ENCODE measurements at places on chromosomes 11 and 22.

GRCh38 chr11:60788401-60789125 is 3.4 kb downstream of the MS4A10 start:
- DNase-seq, result no peak

GRCh38 chr11:35114906-35115687 is 23.9 kb upstream of the CD44 start:
- DNase-seq, result peak; percentile 41

- DNase-seq, result no peak
Observed at GRCh38 chr11:96293109-96293508, 49.9 kb downstream of the MAML2 start.

DNA sequence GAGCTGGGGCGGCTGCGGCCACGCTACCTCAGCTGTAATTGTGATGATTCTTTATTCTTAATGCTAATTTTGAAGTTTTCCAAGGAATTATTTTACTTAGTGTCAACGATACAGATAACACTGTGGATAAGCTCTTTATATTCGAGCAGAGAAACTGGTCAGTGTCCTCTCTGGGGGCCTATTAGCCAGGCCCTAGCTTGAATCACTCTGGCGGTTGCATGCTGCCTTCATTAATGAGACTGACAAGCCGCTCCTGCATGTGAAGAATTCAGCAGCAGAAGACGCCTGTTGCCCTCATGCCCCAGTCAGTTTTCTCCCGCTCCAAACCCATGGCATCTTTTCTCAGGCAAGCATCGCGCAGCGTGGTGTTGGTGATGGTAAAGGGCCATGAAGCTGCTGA is 851.7 kb downstream of the OPCML start:
- DNase-seq, result no peak

- no peak for DNase-seq
Observed at GRCh38 chr11:104731890-104732289, 166.4 kb downstream of the CASP12 start.

GRCh38 chr11:130049328-130049771 is 20.3 kb upstream of the APLP2 start:
- DNase-seq, result no peak

GRCh38 chr11:3160252-3161031 is 4.7 kb downstream of the OSBPL5 start:
- peak; percentile 85 for DNase-seq

- peak; percentile 70 for DNase-seq
Observed at GRCh38 chr11:111541254-111542061, 938 bp downstream of the LAYN start.

DNA sequence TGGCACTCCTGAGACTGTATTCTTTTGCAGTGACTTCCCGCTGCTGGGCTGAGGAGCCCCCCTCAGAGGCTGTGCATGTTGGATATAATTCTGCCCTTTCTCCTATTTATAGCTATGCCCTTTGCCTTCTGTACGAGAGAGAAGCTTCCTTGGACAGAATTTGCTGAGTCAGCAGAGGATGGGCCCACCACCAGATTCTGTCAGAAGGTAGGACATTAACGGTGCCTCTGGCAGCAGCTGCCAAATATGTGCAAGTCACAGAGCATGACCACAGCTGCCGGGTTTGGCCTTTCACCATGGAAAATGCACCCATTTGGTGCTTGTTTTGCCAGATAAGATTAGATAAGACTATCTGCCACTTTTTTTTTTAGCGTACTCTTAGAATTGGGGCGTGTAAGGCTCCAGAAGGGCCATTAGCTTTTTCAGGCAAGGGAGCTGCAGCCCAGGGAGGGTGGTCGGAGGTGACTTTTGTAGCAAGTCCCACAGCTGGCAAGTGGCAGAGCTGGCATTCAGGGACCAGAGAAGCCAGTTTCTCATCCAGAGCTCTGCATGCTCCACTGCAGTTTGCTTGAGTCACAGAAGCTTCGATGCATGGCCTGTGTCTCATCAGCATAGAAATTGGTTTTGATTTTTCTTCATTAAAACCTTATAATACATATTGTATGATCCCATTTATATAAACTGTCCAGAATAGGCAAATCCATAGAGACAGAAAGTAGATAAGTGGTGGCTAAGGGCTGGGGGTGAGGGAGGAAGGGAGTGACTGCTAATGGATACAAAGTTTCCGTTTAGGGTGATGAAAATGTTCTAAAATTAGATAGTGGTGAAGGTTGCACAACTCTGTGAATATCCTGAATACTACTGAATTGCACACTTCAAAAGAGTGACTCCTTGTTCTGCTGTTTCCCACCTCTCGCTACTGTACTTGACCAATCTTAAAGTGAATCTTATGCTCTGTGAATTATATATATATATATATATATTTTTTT is 15.8 kb downstream of the UPB1 start:
- peak; percentile 35 for DNase-seq

- DNase-seq, result no peak
Observed at GRCh38 chr11:62143727-62144126, 19.9 kb downstream of the INCENP start.

DNA sequence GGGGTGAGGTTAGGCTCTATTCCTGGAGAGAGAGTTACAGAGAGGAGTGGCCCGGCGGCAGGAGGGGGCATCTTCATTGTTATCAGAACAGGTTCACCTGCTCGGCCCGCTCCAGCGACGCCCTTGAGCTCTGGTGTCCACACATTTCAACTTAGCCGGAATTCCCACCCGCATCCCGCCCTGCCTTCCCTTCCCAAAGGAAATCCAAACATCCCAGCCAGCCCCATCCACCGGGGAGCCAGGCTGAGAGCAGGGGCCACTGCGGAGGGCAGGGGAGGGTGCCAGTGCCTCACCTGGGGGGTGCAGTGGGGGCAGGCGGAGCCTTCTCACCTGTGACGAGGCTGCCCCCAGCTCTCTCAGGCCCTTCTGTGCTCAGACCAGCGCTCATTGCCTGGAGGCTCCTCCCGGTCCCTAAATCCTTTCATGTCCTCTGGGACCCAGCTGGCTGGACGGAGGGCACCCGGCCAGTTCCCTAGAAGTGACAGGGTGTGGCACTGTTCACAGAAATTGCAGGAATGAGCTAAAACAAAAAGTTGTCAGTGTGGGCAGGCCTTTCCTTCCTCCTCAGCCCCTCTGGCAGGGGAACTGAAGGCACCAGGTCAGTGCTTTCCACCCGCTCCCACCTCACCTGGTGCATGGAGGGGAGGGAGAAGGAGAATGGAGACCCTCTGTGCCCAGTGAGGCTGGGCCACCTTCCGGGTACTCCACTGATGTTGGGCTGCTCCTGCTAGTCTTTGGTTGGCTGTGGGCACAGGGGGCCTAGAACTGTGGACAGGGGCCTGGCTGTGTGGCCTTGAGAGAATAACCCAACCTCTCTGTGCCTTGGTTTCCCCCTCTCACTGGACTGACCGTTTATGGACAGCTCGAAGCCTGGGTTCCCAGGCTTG is 2.2 kb upstream of the MRGPRG start:
- DNase-seq, result no peak

- DNase-seq, result peak; percentile 60
Observed at GRCh38 chr11:71182791-71183677, 69.3 kb downstream of the SHANK2 start.

DNA sequence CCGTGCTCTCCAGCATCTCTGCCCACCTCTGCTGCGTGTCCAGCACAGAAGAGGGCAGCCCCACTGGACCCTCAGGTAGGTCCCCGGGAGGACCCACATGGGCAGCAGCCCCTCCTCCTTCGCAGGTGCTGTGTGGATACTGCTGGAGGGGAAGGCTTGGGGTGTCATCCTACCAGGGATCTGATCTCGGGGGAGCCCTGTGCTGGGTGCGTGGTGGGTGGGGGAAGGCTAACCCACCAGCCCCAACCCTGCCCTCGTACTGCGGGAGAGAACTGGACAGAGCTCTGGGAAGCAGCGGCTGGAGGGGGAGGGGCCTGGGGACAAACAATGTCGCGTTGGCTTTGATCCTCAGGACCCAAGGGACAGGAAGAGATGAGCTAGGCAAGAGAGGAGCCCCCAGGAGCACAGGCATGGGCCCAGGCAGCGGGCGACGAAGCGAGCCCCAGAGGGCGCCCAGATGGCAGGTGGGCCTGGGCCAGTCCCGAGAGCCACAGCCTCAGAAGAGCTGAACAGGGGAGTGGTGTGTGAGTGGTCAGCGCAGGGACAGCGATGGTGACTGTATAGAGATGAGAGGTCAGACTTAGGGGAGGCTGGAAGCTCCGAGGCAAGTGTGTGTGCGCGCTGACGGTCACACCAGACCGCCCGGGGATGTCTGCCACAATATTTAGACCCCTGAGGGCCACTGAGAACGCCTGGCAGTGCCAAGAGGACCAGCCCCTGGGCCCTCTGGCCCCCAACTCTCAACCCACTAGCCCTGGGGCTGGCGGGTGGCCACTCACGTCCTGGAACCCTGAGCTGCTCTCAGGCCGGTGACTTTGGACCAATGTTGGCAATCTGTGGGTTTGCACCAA is 1.4 kb upstream of the PIM3 start:
- DNase-seq, result no peak

DNA sequence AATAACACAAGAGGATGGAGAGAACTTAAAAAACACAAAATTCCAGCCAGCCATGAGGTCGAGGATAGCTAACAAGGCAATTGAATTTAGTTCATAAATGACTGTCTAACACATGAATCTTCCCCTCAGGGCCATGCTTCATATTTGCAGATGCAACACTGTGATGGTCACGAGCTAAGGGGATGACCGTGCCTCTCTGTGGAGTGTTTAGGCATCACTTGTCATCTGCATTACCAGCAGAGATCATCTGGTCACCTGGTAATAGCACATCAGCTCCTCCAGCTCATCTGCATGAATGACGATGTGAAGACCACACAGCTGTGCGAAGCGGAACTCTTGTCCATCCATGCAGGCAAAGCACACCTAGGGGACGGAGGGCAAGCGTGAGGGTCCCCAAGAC is 20.9 kb upstream of the SLC25A1 start:
- no peak for DNase-seq

GRCh38 chr22:41302021-41302767 is 869 bp downstream of the ZC3H7B start:
- no peak for DNase-seq

DNA sequence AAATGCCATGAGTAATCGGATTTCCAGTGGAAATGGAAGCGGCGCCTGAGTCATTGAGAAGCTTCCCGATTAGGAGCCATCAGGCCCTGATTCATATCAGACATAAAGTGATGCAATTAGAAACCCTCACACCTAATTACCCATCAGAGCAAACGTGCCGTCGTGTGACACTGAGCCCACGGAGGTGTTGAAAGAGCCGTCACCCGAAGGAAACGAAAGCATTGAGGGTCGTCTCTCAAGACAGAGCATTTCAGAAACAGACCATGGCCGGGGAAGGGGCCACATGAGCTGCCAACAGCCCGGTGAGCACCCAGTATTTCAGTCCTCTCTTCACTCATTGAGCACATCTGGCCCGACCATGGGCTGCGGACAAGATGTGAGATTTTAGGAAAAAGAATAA is 829.3 kb downstream of the TBC1D22A start:
- DNase-seq, result no peak

- DNase-seq, result no peak
Observed at GRCh38 chr11:541433-541885, 4.1 kb downstream of the LRRC56 start.

DNA sequence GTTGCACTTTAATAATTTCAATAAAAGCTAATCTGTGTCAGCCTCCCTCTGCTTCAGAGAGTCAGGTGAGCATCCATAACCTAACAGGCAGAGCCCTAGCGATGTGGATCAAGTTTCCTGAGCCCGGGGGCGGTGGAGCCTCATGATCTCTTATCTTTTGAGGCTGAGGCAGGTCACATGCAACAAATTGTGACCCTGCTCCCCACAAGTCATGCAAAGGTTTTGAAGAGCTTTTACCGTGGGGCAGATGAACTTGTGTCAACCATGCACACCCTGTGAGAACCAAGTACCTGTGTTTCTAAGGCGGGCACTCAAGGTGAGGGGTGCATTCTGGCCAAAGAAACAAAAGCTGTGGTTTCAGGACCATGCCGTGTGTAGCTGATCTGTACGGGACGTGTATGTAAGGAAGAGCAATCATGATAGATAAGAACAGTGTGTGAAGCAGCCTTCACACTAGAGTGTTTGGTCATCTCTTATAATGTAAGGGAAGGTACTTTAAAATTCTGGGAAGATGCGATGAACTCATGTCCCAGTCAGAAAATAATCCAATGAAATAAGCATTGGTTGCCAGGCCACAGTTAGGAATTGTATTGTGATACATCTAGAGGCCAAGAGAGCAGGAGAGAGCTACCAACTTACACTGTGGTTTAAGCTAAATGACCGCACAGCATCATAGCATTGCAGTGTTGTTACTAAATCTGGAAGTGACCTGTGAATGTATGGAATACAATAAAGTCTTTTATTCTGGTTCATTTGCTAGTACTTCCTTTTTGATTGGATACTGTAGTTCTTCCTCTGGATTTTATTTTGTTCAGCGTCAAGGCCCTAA is 49.8 kb downstream of the DKK3 start:
- no peak for DNase-seq

- peak; percentile 75 for DNase-seq
Observed at GRCh38 chr22:23539135-23539838, 40.8 kb downstream of the IGLL1 start.

GRCh38 chr11:112555491-112556364 is 295.1 kb upstream of the PLET1 start:
- peak; percentile 38 for DNase-seq

DNA sequence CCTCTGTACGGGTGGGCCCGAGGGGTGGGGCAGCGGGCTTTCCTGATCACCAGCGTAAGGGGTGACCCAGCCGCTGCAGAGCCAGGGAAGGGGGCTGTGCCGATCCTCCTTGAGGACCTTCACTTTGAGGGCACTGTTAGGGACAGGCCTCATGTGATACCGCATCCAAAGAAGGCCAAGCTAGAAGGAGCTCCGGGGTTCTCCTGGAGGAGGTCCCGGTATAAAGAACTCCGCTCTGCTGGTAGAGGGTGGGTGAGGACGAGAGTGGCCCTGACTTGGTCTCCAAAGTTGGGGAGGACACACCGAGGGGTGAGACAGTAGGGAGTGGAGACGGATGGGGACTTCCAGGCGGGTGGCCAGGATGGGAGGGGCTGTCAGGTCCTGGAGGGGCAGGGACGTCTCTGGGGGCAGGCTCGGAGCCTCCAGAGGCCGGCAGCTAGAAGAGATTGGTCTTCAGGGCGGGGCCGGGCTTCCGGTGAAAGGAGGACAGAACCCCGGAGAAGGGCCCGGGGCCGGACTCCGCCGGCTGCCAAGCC is 4.6 kb downstream of the PHOX2A start:
- DNase-seq, result peak; percentile 23

DNA sequence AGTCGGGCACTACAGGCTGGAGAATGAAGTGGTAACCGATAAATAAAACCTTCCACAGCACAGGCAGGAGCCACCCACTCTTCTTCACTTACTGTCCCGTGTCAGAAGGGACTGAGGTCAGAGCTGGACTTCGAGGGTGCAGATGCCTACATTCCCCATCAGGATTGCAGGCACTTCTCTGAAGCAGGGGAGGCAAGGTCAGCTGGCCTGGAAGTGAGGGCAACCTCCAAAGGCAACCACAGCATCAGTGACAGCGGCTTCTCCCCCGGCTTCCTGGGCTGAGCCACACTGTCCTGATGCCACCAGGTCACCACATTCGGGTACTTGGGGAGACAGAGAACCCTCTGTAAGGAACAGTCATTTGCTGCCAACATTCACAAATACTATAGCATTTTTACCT is 22.7 kb downstream of the TCIRG1 start:
- no peak for DNase-seq

Data from epithelial cell of esophagus (primary cell).